ENCODE measurements at places on chromosomes 4 and X. TPM values are rescaled to one million over a fixed set of nuclear protein-coding genes. Genes with fewer than 3 reads are reported as not detected.

GRCh38 chr4:116636917-116637316 lies 448.5 kb downstream of the TRAM1L1 start:
- DNase-seq: no peak

Gene FAM9B
- total RNA-seq: not detected

DNA sequence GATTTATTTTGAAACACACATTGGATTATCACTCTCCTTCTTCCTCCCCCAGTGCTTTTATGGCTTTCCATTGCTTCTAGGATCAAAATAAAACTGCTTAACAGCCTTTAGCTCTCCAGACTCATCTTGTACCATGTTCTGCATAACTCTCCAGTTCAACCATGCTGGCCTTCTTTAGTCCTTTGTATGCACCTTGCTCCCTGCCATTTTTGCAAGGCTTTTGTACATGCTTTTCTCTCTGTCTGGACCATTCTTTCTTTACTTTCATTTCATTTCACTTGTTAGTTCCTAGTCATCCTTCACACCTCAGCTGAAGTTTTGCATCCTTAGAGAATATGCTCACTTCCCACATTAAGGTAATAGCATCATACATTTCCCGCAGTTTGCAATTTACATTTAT lies 6.9 kb downstream of the ARFIP1 start:
- no peak for DNase-seq

GRCh38 chr4:78774417-78774816 lies 1.7 kb upstream of the BMP2K start:
- DNase-seq: no peak

Data from osteoblast (primary cell).